CD4-positive, alpha-beta memory T cell (primary cell): ENCODE measurements at places on chromosomes 3 and 15. TPM values are rescaled to one million over a fixed set of nuclear protein-coding genes. Genes with fewer than 3 reads are reported as not detected.

Gene DUOX1
- 0.19 TPM for total RNA-seq

Gene FETUB
- total RNA-seq, result not detected

DNA sequence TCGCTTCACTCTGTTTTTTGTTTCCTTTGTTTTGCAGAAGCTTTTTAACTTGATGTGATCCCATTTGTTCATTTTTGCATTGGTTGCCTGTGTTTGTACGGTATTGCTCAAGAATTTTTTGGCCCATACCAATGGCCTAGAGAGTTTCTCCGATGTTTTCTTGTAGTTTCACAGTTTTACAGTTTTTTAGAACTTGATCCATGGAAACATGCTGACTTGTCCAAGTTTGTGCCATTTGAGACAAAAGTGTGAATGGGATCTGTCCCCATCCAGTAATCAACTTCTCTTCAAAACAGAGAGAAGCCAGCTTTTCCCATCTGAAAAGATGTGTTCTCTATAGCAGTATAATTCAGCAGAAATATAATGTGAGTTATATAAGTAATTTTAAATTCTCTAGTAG is 266.5 kb upstream of the LRTM1 start:
- DNase-seq, result no peak

DNA sequence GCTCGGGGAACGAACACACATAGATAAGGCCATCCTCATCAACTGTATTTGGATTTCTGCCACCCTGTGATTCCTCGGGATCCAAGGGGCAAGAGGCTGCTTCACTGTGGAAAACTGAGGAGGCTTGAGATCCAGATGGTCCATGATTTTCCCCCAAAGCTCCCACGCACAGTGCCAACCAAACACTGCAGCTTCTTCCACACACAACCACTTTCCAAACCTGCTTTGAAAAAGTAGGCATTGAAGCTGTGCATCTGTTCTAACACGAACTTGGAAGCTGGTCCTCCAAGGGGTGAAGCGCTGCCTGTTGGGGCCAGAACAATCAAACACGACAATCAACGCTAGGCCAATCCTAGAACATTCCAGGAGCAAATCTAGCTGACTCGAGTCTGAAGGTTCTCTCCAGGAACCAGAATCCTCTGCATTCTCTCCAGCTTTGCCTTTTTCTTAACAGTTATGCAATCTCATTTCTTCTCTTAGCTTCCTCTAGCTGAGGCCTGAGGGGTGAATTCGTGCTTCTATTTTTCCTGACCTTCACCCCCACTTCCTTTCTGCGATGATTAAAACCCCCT is 104.4 kb downstream of the LRRK1 start:
- no peak for DNase-seq

GRCh38 chr3:139074565-139075115 is 29.9 kb upstream of the PRR23C start:
- DNase-seq, result no peak

Gene NR2E3
- not detected for total RNA-seq

DNA sequence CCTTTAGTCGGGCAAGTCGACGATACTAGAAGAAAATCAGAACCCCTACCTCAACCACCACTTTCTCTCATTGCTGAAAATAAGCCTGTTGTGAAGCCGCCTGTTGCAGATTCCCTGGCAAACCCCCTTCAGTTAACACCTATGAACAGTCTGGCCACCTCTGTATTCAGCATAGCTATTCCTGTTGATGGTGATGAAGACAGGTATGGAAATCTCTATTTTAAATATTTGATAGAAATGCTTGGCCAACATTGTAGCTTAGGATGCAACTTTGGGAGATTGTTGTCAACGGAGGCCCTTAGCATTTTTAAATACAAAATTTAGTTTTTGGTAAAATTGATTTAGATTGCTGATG is 3.0 kb downstream of the TSC22D2 start:
- DNase-seq, result no peak
